ENCODE measurements at places on chromosomes 1 and 21. TPM values are rescaled to one million over a fixed set of nuclear protein-coding genes. Genes with fewer than 3 reads are reported as not detected.

The GNG4 gene
- total RNA-seq: 0.56 TPM

- H3K4me1 ChIP-seq: no peaks in the 10 kb centered on the region
- H3K36me3 ChIP-seq: no peaks in the 10 kb centered on the region
- H3K27me3 ChIP-seq: no peaks in the 10 kb centered on the region
- no peak overlapping the region for H3K27ac ChIP-seq
These were observed 310.0 kb downstream of the LMO4 start for GRCh38 chr1:87638636-87639035.

The AADACL3 gene
- not detected for total RNA-seq

DNA sequence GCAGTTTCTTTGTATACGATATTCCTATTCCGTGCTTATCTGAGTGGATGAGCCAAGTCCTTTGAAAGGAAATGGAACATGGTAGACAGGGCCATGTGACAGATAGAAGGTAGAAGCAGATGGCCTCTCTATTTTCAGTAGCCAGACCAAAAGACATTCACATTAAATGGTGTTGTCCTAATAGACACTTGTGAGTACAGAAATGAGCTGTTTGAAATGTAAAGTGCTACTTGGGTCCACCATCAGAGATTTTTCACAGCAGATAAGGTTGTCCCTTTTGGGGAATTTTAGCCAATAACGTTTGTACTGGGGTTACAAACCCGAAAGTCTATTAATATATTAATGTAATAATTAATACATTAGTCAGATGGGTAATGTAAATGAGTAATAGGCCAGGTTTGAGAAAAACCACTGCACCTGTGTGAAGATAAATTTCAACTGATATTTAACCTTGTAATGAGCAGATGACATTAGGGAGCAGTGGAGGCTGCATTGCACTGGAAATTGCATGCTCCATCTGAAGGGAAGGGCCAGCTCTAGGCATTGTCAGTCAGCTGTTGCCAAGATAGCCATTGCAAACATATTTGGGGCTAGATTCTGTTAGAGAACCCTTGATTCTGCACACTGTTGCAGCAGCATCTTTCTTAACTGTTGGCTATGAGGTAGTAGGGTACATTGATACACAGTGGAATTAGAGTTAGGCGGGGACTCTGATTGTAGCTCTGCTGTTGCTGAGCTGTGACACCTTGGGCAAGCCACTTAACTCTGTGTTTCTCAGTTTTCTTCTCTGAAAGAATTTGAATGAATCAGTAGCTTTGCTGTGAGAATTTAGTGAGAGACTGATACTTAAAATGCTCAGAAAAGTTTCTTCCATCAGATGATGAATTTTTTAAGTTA lies 43.8 kb downstream of the FGGY start:
- H3K4me1 ChIP-seq: no peaks in the 10 kb centered on the region
- no peak overlapping the region for H3K4me3 ChIP-seq
- no peaks in the 10 kb centered on the region for H3K36me3 ChIP-seq
- H3K27me3 ChIP-seq: no peaks in the 10 kb centered on the region

The TSTD1 gene
- 43.8 TPM for total RNA-seq

Data from pancreas (tissue), 10 donors.